ENCODE measurements at places on chromosomes 2 and 18. TPM values are rescaled to one million over a fixed set of nuclear protein-coding genes. Genes with fewer than 3 reads are reported as not detected.

MERTK gene
- 2.3 TPM for total RNA-seq

SERPINB12 gene
- not detected for total RNA-seq

SPEG gene
- total RNA-seq = 92.9 TPM

DNA sequence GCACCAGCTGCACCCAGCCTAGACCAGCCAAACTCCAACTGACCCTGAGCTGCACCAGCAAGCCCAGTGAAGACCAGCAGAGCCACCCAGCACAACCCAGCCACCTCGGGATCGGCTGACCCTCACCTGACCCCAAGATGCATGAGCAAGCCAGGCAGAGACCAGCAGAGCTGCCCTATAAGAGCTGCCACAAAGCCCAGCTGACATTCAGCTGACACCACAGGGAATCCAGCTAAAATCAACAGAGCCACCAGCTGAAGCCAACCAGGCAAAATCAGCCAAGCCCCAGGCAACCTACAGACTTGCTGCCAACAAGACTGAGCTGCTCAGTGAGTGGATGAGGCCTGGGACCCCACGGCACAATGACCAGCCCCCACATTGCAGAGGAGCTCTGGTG is 54.6 kb downstream of the CYP27C1 start:
- H3K27ac ChIP-seq = no peak overlapping the region
- peaks cover 21% of the 10 kb centered on the region for H3K4me1 ChIP-seq
- H3K27me3 ChIP-seq = peaks cover 2% of the 10 kb centered on the region
- no peak overlapping the region for H3K4me3 ChIP-seq
- no peaks in the 10 kb centered on the region for H3K36me3 ChIP-seq
- DNase-seq = no peak

GRCh38 chr2:17800219-17800618 is 16.0 kb upstream of the MSGN1 start:
- H3K36me3 ChIP-seq = no peaks in the 10 kb centered on the region
- DNase-seq = no peak
- H3K4me1 ChIP-seq = peaks cover 41% of the 10 kb centered on the region
- no peaks in the 10 kb centered on the region for H3K27me3 ChIP-seq

DNA sequence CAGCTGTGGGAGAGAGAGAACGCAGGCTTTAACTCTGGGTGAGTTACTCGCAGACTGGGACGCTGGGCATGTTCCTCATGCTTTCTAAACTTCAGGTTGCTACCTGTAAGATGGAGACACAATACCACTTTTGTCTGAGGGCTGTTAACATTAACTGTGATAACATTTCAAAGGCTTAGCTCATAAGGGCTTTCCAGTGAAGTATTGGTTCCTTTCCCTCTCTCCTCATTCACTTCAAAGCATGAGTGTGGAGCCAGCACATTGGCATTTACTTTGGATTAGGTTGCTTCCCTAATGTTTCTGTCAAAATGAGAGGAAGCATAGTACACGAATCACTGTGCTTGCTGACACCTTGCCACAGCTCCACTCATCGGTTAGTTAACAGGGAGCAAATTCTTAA is 30.2 kb downstream of the INSIG2 start:
- no peaks in the 10 kb centered on the region for H3K36me3 ChIP-seq
- DNase-seq = no peak
- no peaks in the 10 kb centered on the region for H3K4me1 ChIP-seq
- H3K4me3 ChIP-seq = no peak overlapping the region
- H3K27me3 ChIP-seq = no peaks in the 10 kb centered on the region

DNA sequence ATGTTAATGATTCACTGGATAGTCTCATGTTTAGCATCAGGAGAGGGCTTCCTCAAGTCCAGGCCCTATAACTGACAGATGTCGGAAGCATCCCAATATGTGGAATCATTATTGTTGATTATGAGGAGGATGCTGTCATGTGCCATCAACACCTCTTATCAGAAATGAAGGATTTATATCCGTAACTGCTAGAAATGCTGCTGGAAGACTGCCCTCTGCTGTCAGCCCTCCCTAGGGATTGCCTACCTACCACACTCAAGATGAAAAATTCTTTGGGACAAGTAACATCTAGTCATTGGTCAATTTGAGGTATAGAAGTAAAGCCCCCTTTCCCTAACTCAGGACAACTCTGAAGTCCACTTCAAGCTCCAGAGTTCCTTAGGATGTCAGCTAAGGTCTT is 1166.5 kb upstream of the NXPH2 start:
- no peaks in the 10 kb centered on the region for H3K4me1 ChIP-seq
- H3K27me3 ChIP-seq = no peaks in the 10 kb centered on the region
- no peak overlapping the region for H3K27ac ChIP-seq
- H3K36me3 ChIP-seq = no peaks in the 10 kb centered on the region
- no peak for DNase-seq

DNA sequence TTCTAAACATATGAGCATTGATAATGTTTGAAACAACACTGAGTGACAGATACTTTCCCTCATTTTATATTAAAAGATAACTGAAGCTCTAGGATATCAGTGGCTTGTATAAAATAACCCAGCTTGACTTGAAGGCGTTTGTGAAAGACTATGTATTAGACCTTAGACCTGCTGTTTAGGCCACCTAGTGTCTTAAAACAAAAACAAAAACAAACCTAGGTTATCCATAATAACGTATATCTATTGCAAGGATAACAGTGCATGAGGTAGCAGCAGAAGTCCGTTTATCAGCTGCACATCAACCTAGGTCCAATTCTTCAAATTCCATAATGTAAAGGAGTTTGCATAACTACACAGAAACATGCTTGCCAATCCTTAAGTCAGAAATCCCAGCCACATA is 79.5 kb upstream of the MAP2 start:
- no peak for DNase-seq
- H3K27ac ChIP-seq = no peak overlapping the region
- no peaks in the 10 kb centered on the region for H3K27me3 ChIP-seq
- H3K36me3 ChIP-seq = no peaks in the 10 kb centered on the region

DNA sequence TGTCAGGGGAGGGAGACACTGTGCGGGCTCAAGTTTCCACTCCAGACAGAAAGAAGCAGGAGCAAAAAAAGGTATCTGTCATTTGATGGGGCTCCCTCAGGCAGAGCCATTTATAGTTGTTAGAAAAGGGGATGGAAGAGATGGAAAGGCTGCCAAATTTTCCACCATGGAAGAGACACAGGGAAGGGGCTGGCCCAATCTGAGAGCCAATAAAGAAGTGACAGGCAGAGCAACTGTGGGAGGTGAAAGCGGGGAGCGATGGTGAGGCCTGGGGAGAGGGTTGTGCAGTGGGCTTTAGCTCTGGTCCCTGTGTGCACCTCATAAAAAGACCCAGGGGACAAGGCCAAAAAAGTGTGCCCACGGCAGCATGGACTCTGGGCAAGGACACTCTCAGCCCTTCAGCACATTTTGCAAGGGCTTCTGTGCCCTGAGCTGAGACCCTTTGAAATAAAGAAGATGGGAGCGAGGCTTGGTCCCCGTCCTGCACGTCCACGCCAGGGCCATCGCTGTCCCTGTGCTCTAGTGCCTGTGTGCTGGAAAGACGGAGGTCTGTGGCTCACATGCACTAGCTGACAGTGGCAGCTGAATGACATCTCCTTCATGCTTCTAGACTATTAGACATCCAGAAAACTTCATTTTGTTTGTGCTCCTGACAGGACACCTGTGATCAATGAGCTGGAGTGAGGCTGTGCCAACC is 456.7 kb upstream of the HS6ST1 start:
- H3K4me3 ChIP-seq = no peak overlapping the region
- H3K36me3 ChIP-seq = no peaks in the 10 kb centered on the region
- H3K27ac ChIP-seq = no peak overlapping the region
- DNase-seq = no peak

DNA sequence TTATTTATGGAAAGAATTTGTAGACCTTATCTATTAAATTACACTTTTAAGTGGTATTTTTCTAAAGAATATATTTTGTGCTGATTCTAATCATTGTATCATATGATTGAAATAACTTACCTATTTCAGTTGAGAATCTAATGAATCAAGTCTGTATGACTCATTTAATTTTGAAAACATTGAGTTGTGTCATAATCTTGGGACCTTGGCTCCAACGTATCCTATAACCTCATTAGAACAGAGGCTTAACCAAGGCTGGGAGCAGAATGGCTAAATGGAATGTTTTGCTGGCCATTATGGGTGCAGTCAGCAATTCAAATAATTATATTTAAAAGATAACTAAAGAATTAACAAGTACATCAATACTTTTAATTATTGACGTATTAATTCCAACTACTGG is 19.6 kb upstream of the GULP1 start:
- H3K4me3 ChIP-seq = no peak overlapping the region
- DNase-seq = no peak
- no peaks in the 10 kb centered on the region for H3K4me1 ChIP-seq
- no peaks in the 10 kb centered on the region for H3K36me3 ChIP-seq
- no peaks in the 10 kb centered on the region for H3K27me3 ChIP-seq
- no peak overlapping the region for H3K27ac ChIP-seq

DNA sequence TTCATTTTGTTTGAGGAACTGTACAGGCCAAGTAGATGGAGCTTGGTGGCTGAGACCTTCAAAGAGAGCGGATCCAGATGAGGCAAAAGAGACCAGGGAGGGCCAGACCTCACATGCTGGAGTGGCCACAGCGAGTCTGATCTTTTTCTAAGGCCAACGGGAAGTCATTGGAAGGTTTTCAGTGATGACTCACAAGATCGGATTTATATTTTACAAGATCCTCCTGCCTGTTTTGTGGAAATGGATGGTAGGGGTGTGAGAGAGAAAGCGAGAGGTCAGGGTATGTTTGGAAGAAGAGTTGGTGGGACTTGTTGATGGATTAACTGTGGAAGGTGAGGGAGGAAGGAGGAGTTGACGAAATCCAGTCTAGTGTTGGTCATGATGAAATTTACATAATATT is 44.6 kb upstream of the TUBA3D start:
- H3K36me3 ChIP-seq = no peaks in the 10 kb centered on the region
- H3K4me3 ChIP-seq = no peak overlapping the region
- no peaks in the 10 kb centered on the region for H3K4me1 ChIP-seq
- no peak for DNase-seq
- H3K27me3 ChIP-seq = no peaks in the 10 kb centered on the region

DNA sequence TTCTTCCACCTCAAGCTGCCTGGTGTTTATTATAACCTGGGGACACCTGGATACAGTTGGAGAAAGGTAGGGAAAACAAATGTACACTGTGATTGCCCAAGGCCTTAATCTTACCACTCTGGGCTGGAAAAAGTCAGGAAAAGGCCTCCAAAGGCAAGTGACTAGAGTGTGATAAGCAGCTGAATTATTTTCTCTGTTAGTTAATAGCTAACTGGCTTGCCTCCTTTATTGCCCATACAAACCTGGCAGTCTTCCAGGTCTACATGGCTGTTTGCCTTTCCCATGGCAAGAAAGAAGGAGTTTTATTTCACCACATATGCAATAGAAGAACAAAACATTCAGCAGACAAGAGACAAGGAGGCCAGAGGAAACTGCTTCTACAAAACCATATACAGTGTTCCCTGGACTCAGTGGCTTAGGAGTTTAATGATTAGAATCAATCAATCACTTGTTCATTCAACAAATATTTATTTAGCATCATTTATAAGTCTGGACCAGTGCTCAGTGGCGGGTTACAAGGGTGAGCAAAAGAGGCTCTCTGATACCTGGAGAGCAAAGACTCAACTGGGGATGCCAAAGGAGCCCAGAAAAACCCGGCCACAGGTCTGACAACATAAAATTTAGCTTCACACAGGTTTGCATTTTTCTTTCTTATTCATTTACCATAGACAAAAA is 27.5 kb upstream of the SUCLG1 start:
- H3K4me1 ChIP-seq = no peaks in the 10 kb centered on the region
- H3K27ac ChIP-seq = no peak overlapping the region
- H3K36me3 ChIP-seq = no peaks in the 10 kb centered on the region
- no peak overlapping the region for H3K4me3 ChIP-seq
- no peaks in the 10 kb centered on the region for H3K27me3 ChIP-seq
